ENCODE measurements at places on chromosomes 4 and X. TPM values are rescaled to one million over a fixed set of nuclear protein-coding genes. Genes with fewer than 3 reads are reported as not detected.

- DNase-seq: no peak
These were observed 1292.8 kb upstream of the TENM3 start for GRCh38 chr4:180950377-180950776.

DNA sequence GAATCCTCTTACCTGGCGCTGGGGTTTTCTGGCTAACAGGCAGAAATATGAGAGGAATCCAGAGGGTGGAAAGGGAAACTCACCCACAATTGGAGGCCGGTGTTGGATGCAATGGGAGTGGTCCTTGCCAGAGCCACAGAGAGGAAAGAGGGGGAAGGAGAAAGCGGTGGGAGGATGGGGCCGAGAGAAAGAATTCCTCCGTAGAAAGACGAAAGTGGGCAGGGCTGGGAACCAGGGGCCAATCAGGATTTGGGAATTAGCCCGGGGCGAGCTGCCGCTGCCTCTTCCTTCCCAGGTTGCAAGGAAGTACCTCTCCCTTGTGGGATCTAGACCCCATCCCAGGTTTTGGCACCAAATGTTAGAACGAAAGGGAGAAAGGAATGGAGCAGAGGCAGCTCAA is 83.1 kb upstream of the SPIN4 start:
- no peak for DNase-seq

DNA sequence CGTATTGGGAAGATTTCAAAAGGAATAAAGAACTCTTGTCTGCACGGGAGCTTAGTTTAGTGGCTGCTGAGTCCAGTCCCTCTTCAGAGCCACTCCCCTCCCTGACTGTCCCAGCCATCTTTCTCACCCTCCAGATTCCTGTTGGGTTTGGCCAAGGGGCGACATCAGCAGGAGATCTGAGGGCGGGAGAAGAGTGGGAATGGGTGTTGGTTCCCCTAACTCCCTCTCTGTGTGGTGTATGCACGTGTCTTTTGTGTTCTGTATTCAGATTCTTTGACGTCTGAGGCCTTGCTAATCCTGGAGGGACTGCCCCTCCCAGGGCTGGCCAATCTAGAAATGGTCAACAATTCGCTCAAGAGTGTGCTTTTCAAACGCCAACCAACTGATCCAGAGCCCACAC is 37.4 kb downstream of the CYTL1 start:
- DNase-seq: no peak

The FGFBP2 gene
- 1.2 TPM for total RNA-seq

The RBM46 gene
- total RNA-seq: not detected

The CT83 gene
- not detected for total RNA-seq

DNA sequence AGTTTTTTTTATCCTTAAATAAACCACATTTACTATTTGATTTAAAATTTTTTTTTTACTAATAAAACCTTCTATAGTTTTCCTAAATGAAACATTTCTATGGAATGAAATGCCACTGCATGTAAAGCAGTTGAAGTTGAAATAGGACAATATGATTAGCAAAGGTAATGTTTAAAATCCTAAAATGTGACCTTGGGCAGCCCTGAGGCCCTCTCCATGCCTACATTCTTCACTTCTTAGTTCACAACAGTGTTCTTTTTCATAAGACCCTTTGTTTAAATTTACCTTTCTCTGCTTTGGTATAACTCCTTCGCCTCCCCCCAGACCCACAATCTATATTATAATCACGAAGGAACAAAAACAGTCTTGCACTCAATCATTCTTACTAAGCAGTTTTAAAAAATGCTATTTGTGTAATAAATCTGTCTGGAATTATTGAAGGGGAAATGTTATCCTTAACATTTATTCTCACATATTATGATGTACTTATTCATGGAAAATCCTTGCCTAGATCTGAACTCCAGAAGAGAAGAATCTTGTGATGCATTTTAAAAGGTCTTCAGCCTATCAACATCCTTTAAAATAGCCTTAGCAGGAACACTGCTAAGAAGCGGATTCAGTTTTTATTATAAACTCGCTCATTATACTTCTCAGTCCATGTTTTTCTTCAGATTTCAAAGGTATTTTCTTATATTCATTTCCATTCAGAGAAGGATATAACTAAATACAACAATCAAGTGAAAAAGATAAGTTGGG is 124.6 kb upstream of the NAP1L5 start:
- DNase-seq: no peak

The LRRC66 gene
- total RNA-seq: 0.57 TPM

GRCh38 chr4:153115322-153116290 is 88.6 kb upstream of the TRIM2 start:
- DNase-seq: no peak

GRCh38 chr4:74632634-74633033 is 161.7 kb downstream of the BTC start:
- peak; percentile 9 for DNase-seq

- no peak for DNase-seq
These were observed 190.3 kb upstream of the NR3C2 start for GRCh38 chr4:148632476-148632875.

GRCh38 chr4:52099860-52100461 is 48.9 kb downstream of the SPATA18 start:
- no peak for DNase-seq

The PRR27 gene
- total RNA-seq: not detected

DNA sequence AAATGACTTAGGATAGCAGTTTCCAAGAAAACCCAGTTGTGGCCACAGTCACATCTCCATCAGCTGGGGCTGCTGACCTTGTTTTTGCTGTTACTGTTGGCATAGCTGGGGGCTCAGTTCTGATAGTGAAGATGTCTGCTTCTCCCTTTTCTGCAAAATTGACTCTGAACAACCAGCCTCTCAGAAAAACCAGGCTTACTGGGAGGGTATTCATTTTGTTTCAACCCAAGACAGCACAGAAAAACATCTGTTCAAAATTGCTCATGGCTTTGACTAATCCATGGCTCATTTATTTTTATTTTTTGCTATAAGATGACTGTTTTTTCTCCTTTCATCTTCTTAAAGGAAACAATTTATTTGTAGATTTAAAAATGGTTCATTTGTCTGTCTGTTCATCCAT is 53.1 kb downstream of the RASL11B start:
- DNase-seq: no peak

The LEF1 gene
- total RNA-seq: 0.66 TPM

DNA sequence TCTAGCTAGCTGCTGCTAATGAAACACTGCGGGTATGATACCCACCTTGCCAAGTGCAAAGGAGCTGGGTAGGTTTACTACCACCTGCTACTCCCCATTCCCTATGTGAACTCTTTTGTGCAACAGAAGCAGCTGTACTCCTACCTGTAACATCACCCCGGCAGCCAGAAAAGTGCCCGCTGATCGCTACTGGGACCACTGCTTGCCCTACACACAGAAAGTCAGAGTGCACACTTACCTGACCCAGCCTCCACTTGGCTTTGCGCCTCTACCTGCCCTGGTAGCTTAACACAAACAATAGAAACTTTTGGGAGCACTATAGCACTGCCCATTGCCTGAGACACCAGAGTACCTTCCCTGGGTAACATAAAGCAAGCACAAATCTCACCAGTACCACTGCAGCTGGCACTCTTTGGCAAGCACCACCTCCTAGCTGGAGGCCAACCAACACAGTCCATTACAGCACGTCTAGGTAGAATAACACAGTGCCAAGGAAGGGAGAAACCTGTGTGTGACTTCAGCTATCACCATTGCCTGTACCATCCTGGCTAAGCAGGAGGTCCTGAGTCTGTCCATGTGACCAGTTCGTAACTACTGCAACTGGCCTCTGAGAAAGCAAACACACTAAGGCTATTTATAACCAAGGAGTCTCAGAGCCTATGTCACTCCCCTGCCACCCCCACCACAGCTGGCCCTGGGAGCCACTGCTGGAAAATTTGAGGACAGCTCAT is 80.1 kb downstream of the CENPC start:
- no peak for DNase-seq

The TACR3 gene
- not detected for total RNA-seq

The KCNE5 gene
- total RNA-seq: 0.44 TPM

GRCh38 chr4:61771056-61771455 is 570.9 kb downstream of the ADGRL3 start:
- DNase-seq: no peak

The TMEM31 gene
- not detected for total RNA-seq

The MAGED4B gene
- 0.88 TPM for total RNA-seq

DNA sequence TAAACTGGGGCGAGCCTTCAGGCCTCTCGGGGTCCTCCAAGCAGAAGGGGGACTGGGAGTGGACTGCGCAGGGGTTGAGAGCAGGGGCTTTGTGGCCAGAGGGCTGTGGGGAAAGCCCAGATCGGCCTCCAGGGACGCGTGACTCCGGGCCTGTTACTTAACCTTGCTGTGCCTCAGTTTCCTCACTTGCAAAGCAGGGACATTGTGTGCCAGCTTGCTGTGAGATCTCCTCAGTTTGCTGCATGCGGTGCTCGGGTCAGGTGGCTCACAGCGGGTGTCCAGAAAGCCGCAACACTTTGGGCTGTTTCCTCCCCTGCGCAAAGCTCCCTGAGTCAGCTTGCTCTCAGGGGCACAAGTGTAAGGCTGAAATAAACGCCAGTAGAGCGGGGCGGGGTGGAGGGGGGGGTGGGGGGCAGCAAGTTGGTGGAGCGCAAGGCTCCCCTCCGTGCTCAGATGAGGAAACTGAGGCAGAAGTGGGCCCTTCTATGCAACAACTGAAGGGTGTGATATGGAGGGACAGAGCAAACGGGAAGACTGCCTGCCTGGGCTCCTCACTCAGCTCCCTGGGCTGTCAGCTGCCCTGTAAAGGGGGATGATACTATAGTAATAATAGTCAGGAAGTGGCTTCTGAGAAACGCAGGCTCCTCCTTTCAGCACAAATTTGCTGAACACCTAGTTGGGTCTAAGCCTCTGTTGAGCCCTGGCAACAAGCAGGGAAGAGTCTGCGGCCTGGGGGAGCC is 101.0 kb downstream of the HMX1 start:
- no peak for DNase-seq

The CORIN gene
- total RNA-seq: 83.2 TPM

- no peak for DNase-seq
These were observed 650.8 kb downstream of the PCDH7 start for GRCh38 chr4:31370866-31371465.

The RPS6KA6 gene
- total RNA-seq: 0.47 TPM

DNA sequence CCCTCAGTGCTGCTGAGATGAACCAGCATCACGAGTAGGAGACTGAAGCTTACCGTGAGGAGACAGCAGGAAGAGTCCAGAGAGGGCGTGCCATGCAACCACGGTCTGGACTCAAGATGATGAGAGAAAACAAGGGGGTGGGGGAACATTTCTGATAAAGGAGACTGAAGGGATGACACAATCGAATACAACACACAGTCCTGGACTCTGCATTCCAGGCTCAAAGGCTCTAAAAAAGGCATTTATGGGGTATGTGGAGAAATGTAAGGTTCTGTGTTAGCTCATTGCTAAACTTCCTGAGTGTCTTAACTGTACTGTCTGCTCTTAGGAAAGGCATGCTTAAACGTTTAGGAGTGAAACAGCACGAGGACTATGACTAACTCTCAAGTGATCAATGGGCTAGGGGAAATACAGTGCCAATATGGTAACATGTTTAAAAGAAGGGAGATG is 20.6 kb upstream of the IRAK1 start:
- no peak for DNase-seq

DNA sequence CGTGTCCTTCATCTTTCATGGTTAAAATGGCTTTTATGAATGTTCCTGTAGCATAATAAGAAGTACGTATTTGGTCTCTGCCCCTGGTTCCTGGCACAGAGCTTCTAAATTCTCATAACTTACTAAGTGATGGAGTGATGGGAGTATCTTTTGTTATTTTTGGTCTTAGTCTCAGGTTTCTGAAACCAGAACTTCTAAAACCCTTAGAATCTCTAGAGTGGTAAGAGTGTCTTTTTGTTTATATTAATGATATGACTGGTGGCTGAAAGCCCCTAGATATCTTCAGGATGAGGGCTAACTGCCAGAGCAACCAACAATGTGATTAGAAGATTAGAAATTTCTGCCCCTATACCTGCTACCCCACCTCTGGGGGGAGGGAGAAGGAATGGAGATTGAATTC is 45.8 kb upstream of the BBS12 start:
- DNase-seq: no peak

The PTCHD1 gene
- total RNA-seq: not detected

- DNase-seq: no peak
These were observed 209.6 kb upstream of the MAGEB2 start for GRCh38 chrX:30005813-30006212.

- DNase-seq: no peak
These were observed 6.2 kb downstream of the AADAT start for GRCh38 chr4:170083541-170083940.

The GABRQ gene
- total RNA-seq: 0.11 TPM

The HSFX1 gene
- total RNA-seq: 0.51 TPM

The C4orf33 gene
- total RNA-seq: 4.7 TPM

The TMPRSS11D gene
- not detected for total RNA-seq

GRCh38 chrX:10360116-10360515 is 203.3 kb downstream of the CLCN4 start:
- DNase-seq: no peak

DNA sequence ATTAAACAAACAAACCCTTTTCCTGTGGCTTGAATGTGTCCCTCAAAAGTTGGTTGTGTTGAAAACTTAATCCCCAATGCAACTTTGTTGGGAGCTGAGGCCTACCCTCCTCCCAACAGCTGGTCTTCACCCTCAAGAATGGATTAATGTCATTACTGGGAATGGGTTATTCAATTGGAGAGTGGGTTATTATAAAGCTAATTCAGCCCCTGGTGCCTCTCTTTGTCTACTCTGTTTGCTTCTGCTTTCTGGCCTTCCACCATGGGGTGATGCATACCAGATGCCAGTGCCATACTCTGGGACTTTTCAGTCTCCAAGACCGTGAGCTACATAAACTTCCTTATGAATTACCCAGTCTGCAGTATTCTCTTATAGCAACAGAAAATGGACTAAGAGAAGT is 706.5 kb downstream of the CCSER1 start:
- DNase-seq: no peak

DNA sequence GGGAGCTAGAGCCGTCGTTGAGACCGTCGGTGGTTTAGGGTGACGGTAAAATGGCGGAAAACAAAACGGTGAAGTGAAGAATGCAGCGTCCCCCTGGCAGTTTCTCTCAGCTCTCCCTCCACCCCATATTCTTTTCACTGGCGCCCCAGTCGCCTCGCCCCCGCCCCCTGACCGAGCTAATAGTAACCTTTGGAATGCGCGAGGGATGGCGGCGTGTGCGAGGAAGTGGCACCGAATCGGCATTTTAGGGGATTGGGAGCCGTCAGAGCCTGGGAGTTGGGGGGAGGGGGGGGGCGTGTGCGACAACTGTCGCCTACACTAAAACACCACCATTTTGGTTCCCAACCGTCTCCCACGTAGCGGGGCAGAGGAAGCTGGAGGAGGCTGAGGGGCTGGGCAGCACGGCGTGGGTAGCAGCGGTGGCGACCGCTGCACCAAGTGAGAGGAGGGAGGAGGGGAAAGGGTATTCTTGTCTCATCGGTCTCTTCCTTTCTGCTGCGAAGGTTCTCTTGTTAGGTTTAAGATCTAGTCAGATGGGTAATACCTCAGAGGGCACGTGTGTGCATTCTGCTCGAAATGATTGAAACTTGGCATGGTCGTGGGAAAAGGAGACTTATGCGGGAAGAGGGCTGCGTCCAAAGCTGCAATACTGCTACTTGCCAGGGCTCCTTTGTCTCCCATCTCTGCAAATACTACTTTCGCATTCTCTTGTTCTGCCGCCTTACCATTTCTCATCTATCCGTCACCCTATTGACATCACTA is 840 bp downstream of the ZNF711 start:
- DNase-seq: no peak

- no peak for DNase-seq
These were observed 33.3 kb upstream of the SULT1B1 start for GRCh38 chr4:69793732-69794131.
